ENCODE measurements at places on chromosomes 4 and X.
A peak's percentile ranks its signal among the peaks of the same experiment; 100 is the strongest.

DNA sequence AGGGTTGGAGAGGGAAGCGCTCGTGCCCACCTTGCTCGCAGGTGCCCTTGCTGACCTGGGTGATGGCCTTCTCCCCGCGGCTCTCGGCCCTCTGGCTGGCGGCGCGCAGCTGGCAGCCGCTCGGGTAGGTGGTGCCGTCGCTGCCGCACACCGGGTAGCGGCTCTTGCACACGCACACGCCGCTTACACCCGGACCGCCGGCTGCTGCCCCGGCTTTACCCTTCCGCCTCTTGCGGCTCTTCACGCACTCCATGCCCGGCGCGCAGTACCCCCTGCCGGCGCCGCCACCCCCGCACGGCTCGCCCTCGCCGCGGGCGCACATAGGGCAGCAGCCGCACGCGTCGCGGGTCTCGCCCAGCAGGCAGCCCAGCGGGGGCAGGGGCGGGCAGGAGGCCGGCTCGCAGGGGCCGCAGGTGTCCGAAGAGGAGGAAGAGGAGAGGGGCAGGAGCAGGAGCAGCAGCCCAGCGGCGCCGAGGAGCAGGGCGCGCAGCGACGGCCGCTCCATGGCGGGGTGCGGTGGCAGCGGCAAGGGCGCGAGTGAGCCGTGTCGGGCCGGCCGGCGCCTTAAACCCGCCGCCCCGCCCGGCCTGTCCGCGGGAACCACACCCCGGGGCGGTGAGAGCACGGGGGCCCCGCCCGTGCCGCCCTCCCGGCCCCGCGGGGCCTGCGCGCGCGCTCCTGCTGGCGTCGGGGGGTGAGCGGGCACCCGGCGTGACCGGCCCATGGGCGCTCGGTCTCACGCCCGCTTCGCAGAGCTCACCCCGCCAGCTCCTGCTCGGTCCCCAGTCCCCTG is at the start of gene IGFBP7:
Gene IGFBP7, minus strand, starts transcription at position 539 of the 793 bp plus-strand sequence. Its CDS starts 34 bp downstream, at position 505.
- peak; percentile 48 for DNase-seq

DNA sequence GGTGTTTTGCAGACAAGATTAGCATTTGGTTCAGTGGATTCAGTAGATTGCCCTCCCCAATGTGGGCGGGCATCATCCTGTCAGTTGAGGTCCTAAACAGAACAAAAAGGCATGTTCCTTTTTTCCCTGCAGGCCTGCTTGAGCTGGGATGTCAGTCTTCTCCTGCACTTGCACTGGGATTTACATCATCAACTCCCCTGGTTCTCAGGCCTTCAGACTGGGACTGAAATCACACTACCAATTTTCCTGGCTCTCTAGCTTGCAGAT is 278.9 kb upstream of the FTHL17 start:
- DNase-seq: no peak

GRCh38 chr4:78659264-78659663 is 107.7 kb downstream of the ANXA3 start:
- no peak for DNase-seq

GRCh38 chr4:15043226-15043625 is 40.9 kb downstream of the CPEB2 start:
- DNase-seq: peak; percentile 73

- peak; percentile 64 for DNase-seq
These were observed 779 bp upstream of the DDX60L start for GRCh38 chr4:168480931-168481611.

GRCh38 chrX:24506082-24506481 is 41.0 kb downstream of the PDK3 start:
- no peak for DNase-seq

DNA sequence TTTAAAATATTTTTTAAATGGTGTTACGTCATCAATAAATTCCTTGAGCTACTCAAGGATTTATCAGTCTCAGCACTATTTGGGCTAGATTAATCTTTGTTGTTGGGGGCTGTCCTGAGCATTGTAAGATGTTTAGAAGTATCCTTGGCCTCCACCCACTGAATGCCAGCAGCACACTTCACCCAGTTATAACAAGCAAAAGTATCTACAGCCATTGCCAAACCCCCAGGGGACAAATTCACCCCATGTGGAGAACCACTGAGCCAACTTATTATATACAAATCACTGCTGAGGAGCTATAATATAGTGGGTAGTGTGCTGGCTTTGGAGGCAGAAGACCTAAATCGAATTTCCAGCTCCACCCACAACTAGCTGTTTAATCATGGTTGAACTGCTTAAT is 58.3 kb downstream of the ATP10D start:
- DNase-seq: no peak

- DNase-seq: no peak
These were observed 595 bp downstream of the KLHL34 start for GRCh38 chrX:21657318-21658151.

DNA sequence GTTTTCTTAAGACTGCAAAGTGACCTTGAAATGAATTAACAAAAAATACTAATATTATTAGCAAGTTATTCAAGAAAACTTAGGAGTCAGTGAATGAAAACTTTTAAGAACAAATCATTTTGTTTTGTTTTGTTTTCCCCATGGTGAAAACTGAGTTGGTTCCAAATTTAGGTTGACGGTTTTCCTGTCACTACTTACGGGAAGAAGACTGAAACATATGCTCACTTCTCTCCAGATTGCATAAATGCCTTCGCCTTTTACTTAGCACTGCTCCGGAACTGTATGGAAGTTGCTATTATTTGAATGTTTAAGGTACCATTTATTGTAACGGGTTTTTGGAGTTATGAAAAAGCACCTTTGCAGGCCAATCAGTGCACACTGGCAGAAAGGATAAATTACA is 42.8 kb downstream of the DOCK11 start:
- no peak for DNase-seq

DNA sequence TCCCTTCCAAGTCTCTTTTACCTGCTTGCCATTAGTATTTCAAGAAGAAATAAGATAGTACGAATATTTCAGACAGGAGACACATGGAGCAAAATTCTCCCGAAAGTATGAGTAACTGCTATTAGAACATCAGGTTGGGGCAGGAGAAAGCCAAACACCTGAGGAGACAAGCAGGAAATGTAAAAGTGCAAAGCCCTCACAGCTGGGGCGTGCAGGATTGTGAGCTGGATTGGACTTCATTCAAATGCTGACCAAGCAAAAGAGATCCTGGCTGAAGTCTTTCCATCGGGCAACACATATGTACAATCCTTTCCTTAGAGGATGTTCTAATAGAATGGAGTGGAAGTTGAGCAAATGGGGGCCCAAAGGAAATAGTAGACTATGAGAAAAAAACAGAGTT is 76.8 kb downstream of the DTHD1 start:
- no peak for DNase-seq

Measured in midbrain (tissue), 1 donor.